ENCODE measurements at places on chromosomes 6 and 20.

- no peak for DNase-seq
Measured at GRCh38 chr6:31878726-31879125, at the start of gene SLC44A4. Gene SLC44A4, minus strand, starts transcription at chr6:31878997. Its CDS starts 17 bp downstream, at chr6:31878980.

- DNase-seq: no peak
Measured at GRCh38 chr6:73665686-73666319, 12.0 kb upstream of the SLC17A5 start.

- DNase-seq: no peak
Measured at GRCh38 chr20:35474303-35474871, 19.0 kb downstream of the CEP250 start.

GRCh38 chr20:45049904-45050471 lies 50.9 kb downstream of the KCNS1 start:
- DNase-seq: peak; percentile 20

DNA sequence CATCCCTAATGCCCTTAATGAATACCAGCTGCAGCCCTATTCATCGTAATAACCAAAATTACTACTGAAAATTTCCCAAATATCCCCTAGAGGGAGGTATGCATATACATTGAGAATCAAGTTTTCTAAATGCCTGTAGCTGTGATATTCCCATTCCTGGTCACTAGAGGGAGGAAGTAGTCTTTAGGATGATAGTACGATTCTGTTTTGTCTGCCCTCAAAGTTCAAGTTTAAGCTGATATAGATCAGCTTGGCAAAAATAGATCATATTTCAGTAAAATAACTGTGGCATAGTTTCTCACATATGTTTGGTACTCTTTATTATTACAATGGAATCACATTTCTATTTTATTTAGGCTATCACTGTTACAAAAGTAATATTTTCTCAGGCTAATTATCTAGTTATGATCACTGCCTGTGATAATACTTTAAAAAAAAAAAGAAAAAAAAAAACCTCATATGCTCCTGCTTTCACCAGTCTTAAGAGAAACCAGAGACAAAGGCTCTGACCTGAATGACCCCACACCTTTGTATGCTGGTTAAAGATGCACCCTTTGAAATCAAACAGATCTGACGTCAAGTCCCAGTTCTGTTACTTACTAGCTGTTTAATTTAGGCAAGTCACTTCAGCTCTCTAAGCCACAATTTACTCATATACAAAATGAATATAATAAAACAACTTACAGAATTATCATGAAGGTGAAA lies 11.0 kb downstream of the TSPYL1 start:
- no peak for DNase-seq

DNA sequence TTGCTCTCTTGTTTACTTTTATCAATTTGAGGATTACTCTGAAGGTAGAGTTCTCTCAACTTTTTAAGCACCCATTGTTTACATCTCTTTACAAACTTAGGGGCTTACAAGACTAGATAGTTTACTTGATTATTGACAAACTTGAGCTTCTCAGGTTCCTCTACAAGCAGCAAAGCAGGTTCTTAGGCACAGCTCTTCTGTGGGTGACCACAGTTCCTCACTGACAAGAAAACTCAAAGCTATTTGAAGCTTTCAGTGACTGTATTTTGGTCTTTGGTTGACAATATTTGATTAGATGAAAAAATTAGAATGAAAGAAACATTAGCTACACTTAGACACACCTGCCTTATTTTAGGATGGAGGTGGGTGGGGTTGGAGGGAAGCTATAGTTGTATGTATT lies 327.3 kb upstream of the RUNX2 start:
- DNase-seq: no peak

DNA sequence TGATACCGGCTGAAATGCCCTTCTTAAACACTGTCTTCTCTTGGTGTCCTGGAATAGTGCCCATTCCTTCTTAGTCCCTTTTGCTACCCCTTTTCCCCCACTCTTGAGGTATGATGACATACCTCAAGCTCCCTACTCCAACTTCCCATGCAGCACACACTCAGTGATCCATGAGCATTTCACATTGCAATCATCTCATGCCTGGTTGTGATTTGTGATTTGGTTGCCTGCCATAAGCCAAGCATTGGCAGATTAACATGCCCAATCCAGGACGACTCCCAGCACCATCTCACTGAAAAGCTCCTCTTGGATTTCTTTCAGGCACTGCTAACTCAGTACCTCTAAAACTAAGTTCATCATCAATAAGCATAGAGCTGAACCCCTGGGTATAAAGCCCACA lies 14.7 kb upstream of the PTPRA start:
- DNase-seq: no peak

- DNase-seq: no peak
Measured at GRCh38 chr6:146968041-146968760, 236.0 kb upstream of the STXBP5 start.

GRCh38 chr6:44775121-44775520 lies 387.6 kb downstream of the CDC5L start:
- DNase-seq: no peak

- no peak for DNase-seq
Measured at GRCh38 chr20:40741507-40742106, 52.6 kb upstream of the MAFB start.

- peak; percentile 54 for DNase-seq
Measured at GRCh38 chr6:26175428-26176181, 88.4 kb downstream of the HFE start.

- peak; percentile 30 for DNase-seq
Measured at GRCh38 chr6:151475653-151476523, 17.9 kb upstream of the CCDC170 start.

- DNase-seq: no peak
Measured at GRCh38 chr6:137964876-137965275, 97.8 kb downstream of the TNFAIP3 start.

DNA sequence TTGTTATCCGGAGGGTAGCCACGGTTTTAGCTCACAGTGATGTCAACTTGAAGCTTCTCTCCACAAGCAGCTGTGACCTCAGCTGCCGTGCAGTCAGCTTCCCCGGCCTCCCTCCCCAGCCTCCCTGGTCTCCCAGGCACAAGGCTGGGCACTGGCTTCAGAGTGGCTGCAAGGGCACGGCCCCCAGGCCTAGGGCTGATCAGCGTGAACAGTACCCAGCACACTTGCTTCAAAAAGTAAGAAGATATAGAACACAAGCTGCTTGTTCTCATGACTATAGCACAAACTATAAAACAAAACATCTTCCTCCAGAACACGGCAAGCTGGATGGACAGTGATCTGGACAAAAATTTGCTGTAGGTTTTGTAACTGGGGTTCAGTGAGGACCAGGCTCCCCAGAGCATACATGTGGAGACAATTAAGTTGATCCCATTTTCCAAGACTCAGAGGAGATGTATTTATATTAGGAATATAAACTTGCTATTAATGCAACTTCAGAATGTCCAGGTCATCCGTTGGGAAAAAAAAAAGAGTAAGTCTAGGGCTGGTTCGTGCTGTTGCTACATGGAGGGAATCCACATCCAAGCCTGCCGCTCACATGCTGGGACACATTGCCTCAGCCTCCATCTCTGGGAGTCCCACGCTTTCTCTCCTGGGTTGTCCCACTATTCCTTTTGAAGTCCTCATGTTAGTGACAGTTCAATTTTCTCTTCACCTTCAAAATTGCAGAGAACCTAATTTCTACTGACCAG lies 199.4 kb upstream of the THBS2 start:
- DNase-seq: no peak

GRCh38 chr6:124203101-124203811 lies 399.6 kb downstream of the NKAIN2 start:
- no peak for DNase-seq

DNA sequence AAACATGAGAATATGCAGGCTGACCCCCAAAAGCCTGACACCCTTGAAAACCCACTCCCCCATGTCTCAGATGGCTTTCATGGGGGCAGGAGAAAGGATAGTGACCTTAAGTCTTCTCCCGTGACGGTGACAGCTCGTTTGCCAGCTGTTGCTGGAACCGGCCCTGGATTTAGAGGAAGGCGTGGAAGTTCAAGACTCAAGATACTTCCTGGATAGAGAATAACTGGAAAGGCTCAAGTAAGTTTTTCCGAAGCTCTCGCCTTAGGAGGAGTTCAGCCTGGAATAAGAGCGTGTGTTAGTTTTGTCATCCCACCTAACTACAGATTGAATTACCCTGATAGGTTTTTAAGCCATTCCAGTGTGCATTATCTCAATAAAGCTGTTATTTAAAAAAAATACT lies 11.6 kb upstream of the MTG2 start:
- DNase-seq: no peak

GRCh38 chr6:109770047-109770446 lies 79.0 kb downstream of the FIG4 start:
- no peak for DNase-seq

- DNase-seq: no peak
Measured at GRCh38 chr6:166928644-166929541, 27.5 kb downstream of the RNASET2 start.

DNA sequence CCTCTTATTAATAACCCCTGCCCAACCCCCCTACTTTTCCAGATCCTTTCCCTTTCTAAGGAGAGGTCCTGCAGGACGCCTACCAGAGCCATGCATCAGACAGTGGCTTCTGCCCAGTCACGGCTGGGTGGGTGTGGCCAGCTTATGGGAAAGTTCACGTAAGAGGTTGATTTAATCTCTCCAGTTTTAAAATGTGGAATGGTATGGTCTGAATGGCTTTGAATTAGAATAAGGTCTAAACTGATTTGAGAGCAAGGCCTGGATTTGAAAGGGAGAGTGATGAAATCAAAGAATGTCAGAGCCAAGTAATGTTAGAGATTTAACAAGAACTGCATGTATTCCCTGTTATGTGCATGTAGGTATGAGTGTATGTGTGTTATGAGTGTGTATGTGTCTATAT lies 275.7 kb downstream of the PAX1 start:
- DNase-seq: no peak

GRCh38 chr6:140660295-140660694 lies 1285.8 kb upstream of the CITED2 start:
- DNase-seq: no peak

DNA sequence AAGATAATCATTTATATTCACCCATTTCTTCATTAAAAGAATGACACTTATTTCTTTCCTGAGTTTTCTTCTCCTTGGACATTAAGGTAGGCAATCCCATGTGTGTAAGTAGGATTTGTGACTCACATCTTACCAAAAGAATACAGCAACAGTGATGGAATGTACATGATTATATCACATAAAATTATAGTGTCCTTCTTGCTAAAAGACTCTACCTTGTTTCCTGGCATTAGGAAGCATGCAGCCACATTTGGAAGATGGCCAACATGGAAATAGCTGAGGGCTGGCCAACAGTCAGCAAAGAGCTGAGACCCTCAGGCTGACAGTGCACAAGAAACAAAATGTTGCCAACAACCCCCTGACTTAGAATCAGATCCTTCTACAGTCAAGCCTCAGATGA lies 327.9 kb upstream of the MARCKS start:
- DNase-seq: no peak

DNA sequence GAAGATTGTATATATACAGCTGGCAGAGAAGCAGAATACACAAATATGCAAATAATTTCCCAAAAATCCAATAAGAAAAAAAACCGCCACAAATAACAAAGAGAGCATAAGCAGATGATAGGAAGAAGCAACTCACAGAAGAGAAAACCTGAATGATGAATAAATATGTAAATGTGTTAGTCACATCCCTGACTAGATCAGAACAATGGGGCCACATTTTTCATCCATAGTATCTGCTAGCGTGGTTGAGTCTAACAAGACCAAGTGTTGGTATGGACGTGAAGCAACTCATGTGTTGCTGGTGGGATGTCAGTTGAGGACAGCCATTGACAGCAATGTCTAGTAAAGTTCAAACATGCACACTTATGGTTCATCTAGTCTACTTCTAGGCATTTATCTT lies 3.9 kb upstream of the SLC22A3 start:
- no peak for DNase-seq

- no peak for DNase-seq
Measured at GRCh38 chr20:39880890-39881289, 808.1 kb downstream of the MAFB start.

DNA sequence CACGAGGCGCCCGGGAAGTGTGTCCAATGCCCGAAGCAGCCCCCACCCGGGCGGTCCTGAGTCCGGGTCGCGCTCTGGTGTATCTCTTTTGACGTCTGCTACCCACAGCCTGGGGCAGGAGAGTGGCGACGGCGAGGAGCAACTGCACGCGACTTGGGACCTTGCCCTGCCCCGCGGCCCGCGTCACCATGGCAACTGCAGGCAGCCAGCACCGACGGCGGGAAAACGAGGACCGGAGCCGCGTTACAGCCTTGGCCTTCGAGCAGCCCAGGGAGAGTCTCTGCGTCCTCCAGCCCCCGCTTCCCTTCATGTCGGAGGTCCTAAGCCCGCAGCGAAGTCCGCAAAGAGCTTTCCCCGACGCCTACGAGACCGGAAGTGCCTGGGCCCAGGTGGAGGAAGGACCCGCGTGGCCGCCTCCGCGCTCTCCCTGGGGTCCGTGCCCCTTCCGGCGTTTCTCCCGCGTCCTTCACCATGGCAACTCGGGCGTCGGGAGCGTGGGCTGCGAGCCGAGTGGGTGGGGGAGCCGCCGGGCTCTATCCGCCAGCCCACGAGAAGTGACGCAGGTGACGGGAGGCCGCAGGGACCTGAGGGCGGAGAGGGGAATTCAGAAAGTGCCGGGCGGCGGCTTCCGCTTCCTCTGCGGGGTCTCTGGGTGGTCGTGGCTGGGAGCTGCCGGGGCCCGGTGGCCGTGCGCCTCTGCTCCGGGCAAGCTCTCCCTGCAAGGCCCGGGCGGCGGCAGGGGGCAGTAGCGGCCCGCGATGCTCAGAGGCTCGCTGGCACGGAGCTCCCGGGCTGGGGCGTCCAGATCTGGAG lies 88.6 kb upstream of the TGM3 start:
- peak; percentile 91 for DNase-seq

GRCh38 chr6:117464700-117465099 lies 17.8 kb upstream of the DCBLD1 start:
- no peak for DNase-seq

GRCh38 chr6:12111363-12111670 lies 99.2 kb downstream of the HIVEP1 start:
- no peak for DNase-seq

- no peak for DNase-seq
Measured at GRCh38 chr6:449486-450419, 58.2 kb downstream of the IRF4 start.

- no peak for DNase-seq
Measured at GRCh38 chr6:104301951-104302350, 557.8 kb downstream of the HACE1 start.

- no peak for DNase-seq
Measured at GRCh38 chr6:84645563-84646266, 118.7 kb downstream of the TBX18 start.

DNA sequence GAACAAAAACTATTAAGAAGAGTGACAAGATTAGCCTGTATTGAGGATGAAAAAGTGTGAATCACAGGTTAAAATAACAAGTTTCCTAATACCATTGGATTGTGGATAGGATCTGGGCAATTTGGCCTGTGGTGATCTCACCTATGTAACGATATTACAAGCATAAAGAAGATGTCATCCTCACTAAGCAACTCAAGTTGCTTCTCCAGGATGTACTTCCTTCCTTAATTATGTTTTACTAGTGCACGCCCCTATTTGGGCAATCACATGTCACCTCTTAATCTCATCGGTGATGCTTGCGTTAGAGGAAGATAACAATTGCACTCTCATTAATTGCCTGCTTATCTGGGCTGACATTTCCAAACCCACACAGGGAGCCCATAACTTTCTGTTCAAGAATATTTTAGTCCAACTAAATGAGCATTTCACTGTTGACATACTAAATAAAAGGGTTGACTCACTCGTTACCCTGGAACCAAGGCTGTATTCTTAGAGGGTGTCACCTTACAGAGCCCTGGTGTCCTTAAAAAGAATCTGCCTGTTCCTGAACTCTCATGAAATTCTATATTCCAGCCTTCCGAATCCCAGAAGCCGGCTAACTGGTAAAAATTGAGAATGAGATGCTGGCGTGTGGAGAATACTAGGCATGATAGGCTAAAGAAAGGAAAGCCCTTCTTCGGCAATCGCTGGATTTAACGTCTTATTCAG lies 88.2 kb upstream of the ATXN1 start:
- DNase-seq: no peak

Measured in right hindlimb (tissue), 1 donor.